ENCODE measurements at places on chromosomes 4 and X. TPM values are rescaled to one million over a fixed set of nuclear protein-coding genes. Genes with fewer than 3 reads are reported as not detected.

GRCh38 chr4:40547789-40548132 lies 81.9 kb downstream of the RBM47 start:
- no peaks in the 10 kb centered on the region for H3K36me3 ChIP-seq
- no peak overlapping the region for H3K27ac ChIP-seq
- H3K27me3 ChIP-seq = no peaks in the 10 kb centered on the region
- H3K4me1 ChIP-seq = no peaks in the 10 kb centered on the region
- no peak overlapping the region for H3K4me3 ChIP-seq

DNA sequence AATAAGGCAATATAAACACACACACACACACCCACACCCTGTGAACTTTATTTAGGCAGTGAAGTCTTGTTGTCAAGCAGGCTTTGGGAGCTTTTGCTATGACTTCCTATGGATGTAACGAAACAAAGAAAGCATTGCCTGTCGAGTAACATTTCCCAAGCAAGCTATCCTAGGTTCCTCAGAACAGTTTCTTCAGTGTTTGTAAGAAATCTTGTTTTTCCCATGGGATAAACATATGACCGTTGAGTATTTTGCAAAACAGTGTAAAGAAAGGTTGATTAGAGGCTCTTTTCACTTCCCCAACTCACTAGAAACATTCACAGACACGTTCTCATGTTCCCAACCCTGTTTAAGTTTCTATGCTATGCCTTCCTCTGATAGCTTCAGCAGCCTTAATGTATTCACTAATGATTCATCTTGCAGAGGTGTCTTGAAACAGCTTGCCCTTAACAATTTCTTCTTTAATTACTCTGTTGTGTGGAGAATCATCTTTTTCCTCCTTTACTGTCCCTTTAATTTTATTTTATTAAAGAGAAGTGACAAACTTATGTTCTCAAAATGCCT lies 1947.1 kb upstream of the TENM3 start:
- H3K4me1 ChIP-seq = no peaks in the 10 kb centered on the region
- H3K4me3 ChIP-seq = no peak overlapping the region
- no peak overlapping the region for H3K27ac ChIP-seq
- H3K27me3 ChIP-seq = no peaks in the 10 kb centered on the region
- no peak for DNase-seq
- H3K36me3 ChIP-seq = no peaks in the 10 kb centered on the region

DNA sequence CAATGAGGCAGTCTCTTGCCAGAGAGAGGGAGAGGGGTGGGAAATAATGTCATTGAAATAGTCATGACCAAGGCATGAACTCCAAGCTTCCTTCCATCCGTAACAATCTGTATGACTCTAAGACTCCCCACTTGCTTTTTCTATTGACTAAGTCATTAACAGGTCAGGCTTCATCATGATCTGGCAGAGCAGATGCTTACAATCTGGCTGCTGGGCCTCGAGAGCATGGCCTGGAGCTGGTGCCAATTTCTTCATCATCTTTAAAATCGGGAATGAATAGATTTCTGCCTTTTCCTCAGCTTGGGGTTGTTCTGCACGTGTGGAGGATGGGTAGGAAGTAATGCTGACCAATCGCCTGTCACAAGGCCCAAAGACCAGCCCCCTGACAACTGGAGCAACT lies 280.6 kb upstream of the CLNK start:
- DNase-seq = no peak
- peak overlapping the region; percentile 45 for H3K27ac ChIP-seq
- H3K36me3 ChIP-seq = no peaks in the 10 kb centered on the region
- H3K4me1 ChIP-seq = peaks cover 6% of the 10 kb centered on the region
- no peak overlapping the region for H3K4me3 ChIP-seq

GRCh38 chr4:8847764-8848163 lies 23.9 kb downstream of the HMX1 start:
- DNase-seq = no peak
- no peaks in the 10 kb centered on the region for H3K4me1 ChIP-seq
- no peak overlapping the region for H3K4me3 ChIP-seq
- H3K27me3 ChIP-seq = peaks cover 24% of the 10 kb centered on the region

DNA sequence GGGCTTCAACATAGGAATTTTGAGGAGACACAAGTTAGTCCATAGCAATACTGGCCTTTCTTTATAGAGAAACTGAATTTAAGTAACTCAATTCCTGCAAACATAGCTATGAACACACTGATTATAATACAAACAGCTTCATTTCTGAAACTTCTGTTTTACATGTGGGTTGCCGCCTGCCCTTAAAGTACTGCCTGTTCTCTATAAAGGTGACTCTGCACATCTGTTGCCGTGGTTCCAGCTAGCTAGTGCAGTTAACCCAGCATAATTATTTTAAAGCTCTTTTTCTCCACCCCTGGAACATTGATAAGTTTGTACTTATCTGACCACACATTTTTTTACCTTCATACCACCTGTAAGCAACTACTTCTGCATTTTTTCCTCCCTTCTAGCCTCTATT lies 177.6 kb downstream of the NWD2 start:
- no peaks in the 10 kb centered on the region for H3K4me1 ChIP-seq
- no peak overlapping the region for H3K27ac ChIP-seq
- no peaks in the 10 kb centered on the region for H3K27me3 ChIP-seq
- no peak overlapping the region for H3K4me3 ChIP-seq
- DNase-seq = no peak

- H3K27ac ChIP-seq = no peak overlapping the region
- no peak for DNase-seq
- H3K36me3 ChIP-seq = no peaks in the 10 kb centered on the region
- no peaks in the 10 kb centered on the region for H3K27me3 ChIP-seq
- no peaks in the 10 kb centered on the region for H3K4me1 ChIP-seq
Observed at GRCh38 chr4:126761947-126762662, 870.7 kb upstream of the INTU start.

GRCh38 chrX:16516232-16516876 lies 133.6 kb upstream of the S100G start:
- H3K27ac ChIP-seq = no peak overlapping the region
- H3K27me3 ChIP-seq = peaks cover 6% of the 10 kb centered on the region
- no peaks in the 10 kb centered on the region for H3K4me1 ChIP-seq
- no peak overlapping the region for H3K4me3 ChIP-seq
- no peaks in the 10 kb centered on the region for H3K36me3 ChIP-seq

DNA sequence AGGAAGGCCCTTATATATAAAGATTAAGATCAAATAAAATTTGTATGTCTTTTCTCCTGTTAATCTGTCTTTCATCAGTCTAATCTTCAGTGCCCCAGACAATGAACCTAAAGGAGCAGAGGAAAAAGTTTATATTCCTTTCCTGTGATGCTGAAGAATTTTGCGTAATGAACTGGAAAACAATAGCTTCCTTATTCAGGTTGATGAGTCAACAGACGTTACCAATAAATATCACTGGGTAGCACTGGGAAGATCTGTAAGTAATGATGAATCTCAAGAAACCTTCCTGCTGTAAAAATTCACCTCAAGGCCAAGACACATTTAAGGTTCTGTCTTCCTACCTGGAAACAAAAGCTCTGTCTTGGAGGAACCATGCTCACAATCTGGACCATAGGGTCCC lies 25.5 kb downstream of the CDKN2AIP start:
- no peaks in the 10 kb centered on the region for H3K4me1 ChIP-seq
- no peak for DNase-seq
- no peaks in the 10 kb centered on the region for H3K36me3 ChIP-seq
- no peaks in the 10 kb centered on the region for H3K27me3 ChIP-seq
- H3K27ac ChIP-seq = no peak overlapping the region

DNA sequence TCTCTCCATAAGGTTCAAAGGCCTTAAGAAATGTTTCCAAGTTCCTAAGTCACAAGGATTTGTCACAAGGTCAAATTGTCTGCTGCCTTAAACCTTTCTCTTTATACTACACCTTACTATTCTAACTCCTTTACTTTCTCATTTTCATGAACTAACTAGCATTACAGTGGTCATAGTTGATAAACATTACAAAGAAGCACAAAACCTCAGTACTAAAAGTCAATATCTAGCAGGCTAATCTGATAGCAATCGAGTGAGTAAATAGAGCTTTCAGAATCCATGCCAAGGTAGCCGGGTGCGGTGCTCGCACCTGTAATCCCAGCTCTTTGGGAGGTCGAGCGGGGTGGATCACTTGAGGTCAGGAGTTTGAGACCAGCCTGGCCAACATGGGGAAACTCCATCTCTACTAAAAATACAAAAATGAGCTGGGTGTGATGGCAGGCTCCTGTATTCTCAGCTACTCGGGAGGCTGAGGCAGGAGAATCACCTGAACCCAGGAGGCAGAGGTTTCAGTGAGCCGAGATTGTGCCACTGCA lies 510.0 kb downstream of the GBA3 start:
- no peak overlapping the region for H3K27ac ChIP-seq
- no peak overlapping the region for H3K4me3 ChIP-seq
- H3K27me3 ChIP-seq = no peaks in the 10 kb centered on the region
- no peaks in the 10 kb centered on the region for H3K4me1 ChIP-seq
- no peak for DNase-seq

DNA sequence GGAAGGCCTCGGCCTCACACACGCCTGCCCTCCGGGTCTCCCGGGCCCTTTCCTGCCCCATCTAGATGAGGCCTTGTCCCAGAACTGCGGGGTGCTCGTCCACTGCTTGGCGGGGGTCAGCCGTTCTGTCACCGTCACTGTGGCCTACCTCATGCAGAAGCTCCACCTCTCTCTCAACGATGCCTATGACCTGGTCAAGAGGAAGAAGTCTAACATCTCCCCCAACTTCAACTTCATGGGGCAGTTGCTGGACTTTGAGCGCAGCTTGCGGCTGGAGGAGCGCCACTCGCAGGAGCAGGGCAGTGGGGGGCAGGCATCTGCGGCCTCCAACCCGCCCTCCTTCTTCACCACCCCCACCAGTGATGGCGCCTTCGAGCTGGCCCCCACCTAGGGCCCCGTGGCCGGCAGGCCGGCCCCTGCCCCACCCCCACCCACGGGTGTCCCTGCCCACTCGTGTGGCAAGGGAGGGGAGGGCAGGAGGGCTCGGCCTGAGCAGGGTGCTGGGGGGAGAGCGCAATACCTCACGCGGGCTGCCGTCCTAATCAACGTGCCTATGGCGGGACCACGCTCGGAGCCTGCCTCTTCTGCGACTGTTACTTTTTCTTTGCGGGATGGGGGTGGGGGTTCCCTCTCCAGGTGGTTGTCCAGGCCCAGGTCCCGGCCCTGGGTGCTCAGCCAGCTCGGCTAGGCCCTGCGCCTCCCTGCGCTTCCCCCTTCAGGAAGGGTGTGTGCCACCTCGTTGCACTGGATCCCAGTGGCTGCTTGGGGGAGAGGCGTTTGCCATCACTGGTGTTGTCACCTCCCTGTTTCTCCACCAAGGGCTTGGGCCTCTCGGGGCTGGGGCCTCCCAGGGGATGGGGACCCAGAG lies 3.1 kb downstream of the DUSP9 start:
- no peak overlapping the region for H3K27ac ChIP-seq
- H3K36me3 ChIP-seq = no peaks in the 10 kb centered on the region
- no peak overlapping the region for H3K4me3 ChIP-seq
- DNase-seq = no peak

GRCh38 chrX:43068639-43069038 lies 290.7 kb upstream of the PPP1R2C start:
- no peak for DNase-seq
- no peak overlapping the region for H3K4me3 ChIP-seq
- H3K4me1 ChIP-seq = no peaks in the 10 kb centered on the region
- peaks cover 5% of the 10 kb centered on the region for H3K27me3 ChIP-seq

GRCh38 chr4:5823542-5824211 lies 69.2 kb downstream of the CRMP1 start:
- H3K27ac ChIP-seq = no peak overlapping the region
- peaks cover 75% of the 10 kb centered on the region for H3K36me3 ChIP-seq
- DNase-seq = no peak
- H3K4me1 ChIP-seq = peaks cover 4% of the 10 kb centered on the region
- no peaks in the 10 kb centered on the region for H3K27me3 ChIP-seq
- H3K4me3 ChIP-seq = no peak overlapping the region

COMMD8 gene
- 14.8 TPM for total RNA-seq

UGT2B7 gene
- 0.20 TPM for total RNA-seq

PDE6B gene
- total RNA-seq = 17.7 TPM

NKX3-2 gene
- total RNA-seq = 0.20 TPM

DMP1 gene
- 4.3 TPM for total RNA-seq

CXCR3 gene
- total RNA-seq = not detected

ADH6 gene
- total RNA-seq = not detected

GAB1 gene
- 73.2 TPM for total RNA-seq

SLITRK4 gene
- total RNA-seq = 35.6 TPM

DDX53 gene
- not detected for total RNA-seq
